ENCODE measurements at places on chromosomes 1 and 21.

- no peak for DNase-seq
These were observed 40.8 kb upstream of the UTS2 start for GRCh38 chr1:7893529-7894180.

DNA sequence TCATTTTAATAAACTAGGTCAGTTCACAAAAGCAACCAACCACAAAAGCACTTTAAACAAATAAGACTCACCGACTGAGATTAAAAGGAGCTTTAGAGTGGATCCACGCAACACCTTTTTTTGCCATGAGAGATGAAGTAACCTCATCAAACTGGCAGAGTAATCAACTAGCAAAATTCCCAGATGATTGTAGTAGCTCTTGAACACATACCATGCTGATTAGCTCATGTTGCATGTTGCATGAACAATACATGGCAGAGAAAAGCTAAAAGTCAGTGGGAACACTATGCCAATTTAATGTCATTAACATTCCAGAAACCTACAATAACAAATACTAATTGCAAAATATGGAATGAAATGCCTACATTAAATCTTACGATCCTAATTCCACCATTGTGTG is 4.1 kb downstream of the WARS2 start:
- no peak for DNase-seq

GRCh38 chr1:14549897-14550620 is 48.4 kb upstream of the KAZN start:
- DNase-seq: no peak

DNA sequence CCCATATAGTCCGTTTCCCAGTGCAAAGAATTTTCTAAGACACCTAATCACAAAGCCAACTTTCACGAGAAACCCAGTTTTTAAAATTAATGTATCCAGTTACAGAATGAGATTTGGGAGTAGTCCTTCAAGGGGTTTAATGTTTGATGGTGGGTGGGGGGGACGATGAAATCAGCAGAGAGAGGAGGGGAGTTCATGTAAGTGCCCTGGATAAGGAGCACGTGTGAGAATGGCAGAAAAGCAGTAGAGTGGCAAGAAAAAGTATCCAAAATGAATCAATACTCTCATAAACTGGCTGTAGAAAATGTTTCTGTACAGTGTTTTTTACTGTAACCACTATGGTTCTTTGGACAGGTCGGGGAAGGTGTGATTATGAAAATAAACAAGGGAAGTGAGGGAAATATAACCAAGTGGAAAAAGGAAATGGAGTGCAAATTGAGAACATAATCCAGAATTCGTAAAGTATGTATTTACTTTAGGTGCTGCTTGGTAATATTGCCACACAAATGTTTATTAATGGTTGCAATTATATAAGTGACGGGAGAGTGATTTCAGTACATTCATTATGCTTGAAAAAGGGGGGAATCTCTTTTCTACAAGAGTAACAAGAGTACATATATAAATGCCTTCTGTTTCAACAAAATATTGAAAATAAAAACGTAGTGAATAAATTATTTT is 118.7 kb upstream of the RRP15 start:
- DNase-seq: no peak

- no peak for DNase-seq
These were observed 7.3 kb upstream of the LGR6 start for GRCh38 chr1:202186327-202186726.

DNA sequence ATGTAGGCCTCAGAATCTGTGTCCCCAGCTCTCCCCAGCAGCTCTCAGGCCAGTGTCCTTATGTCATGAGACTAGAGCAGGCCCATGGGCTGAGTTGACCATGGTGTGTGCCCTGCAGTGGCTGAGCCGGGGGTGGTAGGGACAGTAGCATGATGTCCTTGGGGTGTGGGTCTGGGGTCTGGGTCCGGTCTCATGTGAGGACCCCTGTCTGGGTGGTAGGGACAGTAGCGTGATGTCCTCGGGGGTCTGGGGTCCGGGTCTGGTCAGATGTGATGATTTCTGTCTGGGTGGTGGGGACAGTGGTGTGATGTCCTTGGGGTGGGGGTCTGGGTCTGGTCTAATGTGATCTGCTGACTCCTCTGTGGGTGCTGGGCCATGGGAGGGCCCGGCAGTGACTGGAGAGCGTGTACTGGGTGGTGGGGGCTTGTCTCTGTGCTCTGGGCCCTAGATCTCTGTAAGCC is 64.5 kb downstream of the OBSCN start:
- DNase-seq: no peak

- no peak for DNase-seq
These were observed 3.9 kb downstream of the TMEM201 start for GRCh38 chr1:9592510-9593075.

- no peak for DNase-seq
These were observed 18.1 kb downstream of the KHDRBS1 start for GRCh38 chr1:32031578-32032274.

- DNase-seq: no peak
These were observed 448.5 kb downstream of the PRDM2 start for GRCh38 chr1:14148526-14148925.

DNA sequence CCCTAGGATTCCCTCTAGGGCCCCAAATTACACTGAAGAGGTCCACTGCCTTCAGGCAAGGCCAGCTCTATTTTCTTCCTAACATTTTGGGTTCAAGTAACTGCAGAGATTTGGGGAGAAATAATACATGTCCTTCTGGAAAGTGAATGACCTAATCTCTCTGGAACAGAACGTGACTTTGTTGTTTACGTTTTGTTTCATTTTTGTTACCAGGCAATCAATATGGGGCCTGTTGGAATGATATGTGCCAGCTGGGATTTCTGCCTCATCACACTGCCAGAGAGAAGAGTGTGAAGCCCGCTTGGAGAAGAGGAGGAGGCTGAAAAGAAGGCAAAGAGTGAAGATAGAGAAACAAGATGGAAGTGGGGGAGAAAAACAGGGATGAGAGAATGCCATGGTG is 116.7 kb downstream of the FASLG start:
- DNase-seq: no peak

DNA sequence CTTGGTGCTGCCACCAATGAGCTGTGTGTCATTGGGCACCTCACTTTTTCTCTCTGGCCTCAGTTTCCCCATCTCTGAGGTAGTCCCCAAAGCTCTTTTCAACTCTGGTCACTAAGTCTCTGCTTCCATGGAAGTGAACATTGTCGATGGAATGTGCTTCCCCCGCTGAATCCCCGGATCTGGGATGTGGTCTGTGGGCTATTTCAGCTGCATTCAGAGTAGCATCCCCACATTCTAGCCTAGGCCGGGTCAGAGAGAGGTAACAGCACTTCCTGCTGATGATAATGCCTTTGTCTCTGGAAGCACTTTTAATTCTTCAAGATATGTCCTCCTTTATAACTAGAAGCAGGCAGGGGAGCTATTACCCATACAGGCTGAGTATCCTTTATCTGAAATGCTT is 29.8 kb downstream of the RASSF5 start:
- no peak for DNase-seq

GRCh38 chr1:199756066-199756465 is 271.4 kb upstream of the NR5A2 start:
- DNase-seq: no peak

DNA sequence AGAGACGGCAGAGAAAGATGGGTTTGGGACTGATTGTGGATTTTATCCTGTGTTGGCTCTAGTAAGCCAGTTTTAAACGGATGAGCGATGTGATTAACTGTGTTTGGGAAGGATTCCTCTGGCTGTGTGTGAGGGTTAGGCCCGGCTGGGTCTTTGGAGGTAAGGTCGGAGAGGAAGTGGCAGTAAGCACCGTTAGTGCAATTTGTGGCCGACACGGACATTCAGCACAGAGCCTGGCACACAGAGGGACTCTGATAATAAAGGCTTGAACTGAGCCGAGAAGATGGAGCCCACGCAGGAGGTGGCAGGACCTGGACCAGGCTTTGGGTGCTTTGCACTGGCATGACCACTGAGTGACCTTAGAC is 1.3 kb downstream of the MTFR1L start:
- DNase-seq: no peak

GRCh38 chr1:5920201-5920600 is 72.0 kb downstream of the NPHP4 start:
- DNase-seq: no peak

- DNase-seq: no peak
These were observed 56.3 kb upstream of the HTR1D start for GRCh38 chr1:23273450-23274133.

DNA sequence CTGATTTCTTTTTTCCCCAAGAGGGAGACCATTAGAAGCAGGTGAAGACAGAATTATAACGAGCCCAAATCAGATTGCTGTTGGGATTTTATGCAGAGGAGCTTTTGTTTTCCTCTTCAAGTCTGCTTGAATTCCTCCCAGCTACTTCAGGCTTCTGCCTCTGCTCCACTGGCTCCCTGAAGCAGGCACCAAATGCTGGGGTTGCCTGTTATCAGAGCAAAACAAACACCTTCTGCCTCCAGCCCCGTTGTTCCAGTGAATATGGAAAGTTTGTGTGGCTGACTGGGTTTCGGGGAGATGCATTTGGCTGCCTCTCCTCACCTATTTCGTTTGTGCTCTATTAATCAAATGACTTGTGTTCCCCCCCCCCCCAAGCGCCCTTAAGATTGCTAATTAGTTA is 209.2 kb downstream of the URB2 start:
- no peak for DNase-seq

DNA sequence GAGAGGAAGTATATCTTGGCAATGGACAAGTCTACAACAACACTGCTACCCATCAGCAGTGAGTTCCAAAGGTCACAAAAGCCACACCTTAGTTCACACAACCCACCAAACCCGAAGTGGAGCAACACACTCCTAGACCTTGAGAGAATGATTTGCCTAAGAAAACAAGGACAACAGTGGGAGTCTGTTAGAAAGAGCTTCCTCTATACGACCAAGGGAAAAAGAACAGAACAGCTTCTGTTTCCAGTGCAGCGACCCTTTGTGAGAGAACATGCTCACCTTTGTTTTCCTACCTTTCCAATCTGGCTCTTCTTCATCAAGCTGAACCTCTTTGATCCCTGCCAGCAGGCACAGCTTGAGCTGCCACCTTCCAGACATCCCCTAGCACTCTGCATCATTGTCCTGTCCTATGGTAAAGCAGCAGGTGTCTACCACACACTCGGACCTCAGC is 56.7 kb upstream of the PALMD start:
- no peak for DNase-seq

DNA sequence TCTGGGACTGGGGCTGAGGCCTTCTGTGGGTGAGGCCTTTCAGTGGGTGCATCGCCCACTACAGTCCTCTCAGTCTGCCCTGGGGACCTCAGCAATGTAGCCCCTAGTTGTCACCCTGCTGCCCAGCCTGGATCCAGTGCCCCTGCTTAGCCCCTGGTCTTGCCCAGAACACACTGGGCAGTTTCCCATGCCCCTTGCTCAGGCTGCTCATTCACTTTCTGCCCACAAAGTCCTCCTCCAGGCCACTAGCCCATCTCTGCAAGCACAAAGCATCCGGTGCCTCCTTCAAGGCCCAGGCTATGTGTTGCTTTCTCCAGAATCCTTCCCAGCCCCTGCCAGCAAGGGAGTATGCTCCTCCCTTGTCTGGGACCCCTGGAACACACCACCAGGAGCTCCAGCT is 5.4 kb upstream of the ADORA1 start:
- DNase-seq: no peak

All from right lobe of liver (tissue), 6 donors.